ENCODE measurements at places on chromosomes 1 and 21.

GRCh38 chr1:28371010-28371377, 1.5 kb downstream of the PHACTR4 start:
- DNase-seq, result no peak

DNA sequence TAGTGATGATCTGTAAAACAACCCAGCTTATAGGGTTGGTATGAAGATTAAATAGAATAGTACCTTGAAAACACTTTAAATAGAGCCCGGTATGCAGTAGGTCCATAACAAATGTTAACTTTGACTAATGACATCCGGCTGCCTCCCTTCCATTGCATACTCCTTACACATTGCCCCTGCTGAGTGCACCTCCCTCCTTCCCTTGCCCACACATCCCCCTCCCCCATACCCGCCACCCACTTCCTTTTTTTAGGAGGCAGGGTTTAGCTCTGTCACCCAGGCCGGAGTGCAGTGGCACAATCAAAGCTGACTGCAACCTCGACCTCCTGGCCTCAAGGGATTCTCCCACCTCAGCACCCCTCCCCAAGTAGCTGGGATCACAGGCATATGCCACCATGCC, 24.4 kb upstream of the ZC3H12A start:
- DNase-seq, result peak; percentile 41

GRCh38 chr1:151327903-151328674, 873 bp upstream of the PI4KB start:
- DNase-seq, result no peak

DNA sequence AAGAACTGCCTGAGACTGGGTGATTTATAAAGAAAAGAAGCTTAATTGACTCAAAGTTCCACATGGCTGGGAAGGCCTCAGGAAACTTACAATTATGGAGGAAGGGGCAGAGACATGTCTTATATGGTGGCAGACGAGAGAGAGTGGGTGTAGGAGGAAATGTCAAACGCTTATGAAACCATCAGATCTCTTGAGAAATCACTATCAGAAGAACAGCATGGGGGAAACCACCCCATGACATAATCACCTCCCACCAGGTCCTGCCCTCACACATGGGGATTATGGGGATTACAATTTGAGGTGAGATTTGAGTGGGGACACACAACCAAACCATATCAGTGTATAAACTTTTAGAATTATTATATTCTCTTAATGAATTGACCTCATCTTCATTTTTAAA, 335.9 kb upstream of the DPYD start:
- DNase-seq, result no peak

DNA sequence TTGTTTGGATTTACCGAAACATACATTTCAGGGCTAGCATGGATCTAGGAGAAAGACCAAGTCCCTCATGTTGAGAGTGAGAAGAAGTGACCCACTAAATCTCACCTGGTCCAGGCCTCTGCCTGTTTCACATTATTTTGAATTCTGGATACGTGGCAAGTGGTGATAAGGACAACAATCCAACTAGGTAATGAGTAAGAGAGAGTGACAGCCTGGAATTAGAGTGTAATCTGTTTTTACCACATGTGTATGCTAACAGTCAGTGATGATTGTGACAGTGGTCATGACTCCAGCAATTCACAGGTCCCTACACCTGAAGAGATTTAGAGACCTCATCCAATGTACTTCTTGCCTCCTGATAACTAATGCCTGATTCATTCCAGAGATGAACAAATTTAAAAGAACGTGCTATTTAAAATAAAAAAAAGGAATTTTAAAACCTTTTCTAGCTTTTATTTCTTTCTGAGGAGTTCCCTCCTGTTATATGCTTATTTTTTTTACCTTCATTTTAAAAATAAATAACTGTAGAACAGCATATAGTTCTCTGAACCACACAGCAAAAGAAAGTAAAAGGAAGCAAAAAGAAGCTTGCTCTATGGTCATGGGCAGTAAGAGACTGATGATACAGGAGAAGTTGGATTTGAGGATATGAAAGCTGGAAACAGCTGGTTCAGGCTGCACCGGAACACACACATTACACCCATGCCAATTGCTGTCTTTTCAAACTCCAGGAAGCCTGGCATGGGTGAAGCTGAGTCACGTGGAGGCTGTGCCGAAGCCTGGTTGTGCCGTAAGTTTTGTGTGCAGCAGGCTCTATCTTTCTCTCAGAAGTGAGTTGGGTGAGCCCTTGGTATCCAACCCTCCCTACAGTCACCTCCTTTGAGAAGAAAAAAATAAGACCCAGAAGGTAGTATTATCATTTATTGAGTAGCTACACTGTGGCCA, 14.7 kb downstream of the C1orf116 start:
- DNase-seq, result peak; percentile 76

- DNase-seq, result no peak
These were observed 496 bp downstream of the PRR9 start for GRCh38 chr1:153217744-153218416.

DNA sequence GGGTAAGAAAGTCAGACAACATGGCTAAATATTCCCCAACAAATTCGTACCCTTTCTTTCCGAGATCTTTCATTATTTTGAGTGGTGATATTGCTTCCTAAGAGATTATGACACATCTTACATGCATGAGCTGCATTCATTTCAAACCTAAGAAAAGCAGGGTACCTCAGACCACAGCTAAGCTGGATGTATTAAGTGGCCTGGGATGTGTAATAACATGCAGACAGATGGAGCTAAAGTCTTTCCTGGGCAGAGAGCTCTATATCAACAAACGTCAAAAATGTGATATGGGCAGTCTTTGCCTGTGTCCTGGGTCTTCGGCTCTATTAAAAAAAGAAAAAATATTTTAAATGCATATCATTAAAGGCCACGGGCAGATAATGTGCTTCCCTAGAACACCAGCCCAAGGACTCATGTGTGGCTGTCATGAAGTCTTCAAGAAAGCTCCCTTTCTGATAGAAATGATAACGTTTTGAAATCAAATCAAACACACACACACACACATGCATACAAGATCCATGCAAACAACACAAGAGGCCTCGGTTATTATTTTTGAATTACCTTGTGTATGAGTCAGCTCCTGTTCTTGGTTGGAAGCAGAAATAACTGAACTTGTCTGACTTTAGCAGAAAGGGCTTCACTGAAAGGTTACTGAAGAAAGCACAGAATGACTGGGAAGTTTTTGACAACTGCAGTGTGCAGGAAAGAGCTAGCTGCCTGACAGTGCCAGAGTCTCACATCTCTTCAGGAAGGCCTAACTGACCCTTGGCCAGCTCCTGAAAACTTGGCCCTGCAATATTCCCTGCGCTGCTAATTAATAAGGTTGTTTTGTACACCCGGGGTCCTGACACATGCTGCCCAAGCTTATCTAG, 231.2 kb downstream of the DSCAM start:
- no peak for DNase-seq

- DNase-seq, result no peak
These were observed 372.1 kb upstream of the B3GALT2 start for GRCh38 chr1:193558491-193559028.

DNA sequence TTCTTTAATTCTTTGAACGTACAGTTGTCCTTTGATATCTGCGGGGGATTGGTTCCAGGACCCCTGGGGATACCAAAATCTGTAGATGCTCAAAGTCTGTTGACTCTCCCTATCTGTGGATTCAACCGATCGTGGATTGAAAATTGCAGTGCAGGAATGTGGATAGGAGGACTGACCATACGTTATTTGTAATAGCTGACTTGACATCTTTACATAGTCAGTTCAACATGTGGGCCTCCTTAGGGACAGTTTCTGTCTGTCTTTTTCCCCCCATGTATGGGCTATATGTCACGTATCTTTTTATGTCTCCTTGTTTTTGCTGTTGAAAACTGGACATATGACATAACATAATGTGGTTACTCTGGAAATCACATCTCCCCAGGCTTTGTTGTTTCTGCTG, 204.9 kb downstream of the DYRK1A start:
- no peak for DNase-seq

DNA sequence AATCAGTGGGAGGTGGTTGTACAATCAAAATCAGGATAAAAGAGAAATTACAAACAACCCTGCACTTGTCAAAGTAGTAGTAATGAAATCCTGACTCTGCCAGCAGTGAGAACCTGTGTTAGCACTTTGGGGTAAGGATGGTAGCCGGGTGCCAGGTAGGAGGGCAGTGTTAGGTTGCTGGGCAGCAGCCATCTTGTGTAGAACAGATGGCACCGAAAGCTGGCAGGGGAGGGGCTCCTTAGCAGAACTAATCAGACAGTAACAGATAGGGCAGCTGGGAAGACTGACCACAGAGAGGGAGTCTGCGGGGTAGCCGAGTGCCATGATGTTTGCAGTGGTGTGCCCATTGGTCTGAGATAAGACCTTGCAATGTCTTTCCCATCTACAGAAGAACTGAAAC, 137.3 kb downstream of the SDCCAG8 start:
- DNase-seq, result no peak

GRCh38 chr1:73874806-73875205, 323.2 kb downstream of the LRRIQ3 start:
- no peak for DNase-seq

- no peak for DNase-seq
These were observed 89.5 kb downstream of the NEK7 start for GRCh38 chr1:198246337-198246736.

DNA sequence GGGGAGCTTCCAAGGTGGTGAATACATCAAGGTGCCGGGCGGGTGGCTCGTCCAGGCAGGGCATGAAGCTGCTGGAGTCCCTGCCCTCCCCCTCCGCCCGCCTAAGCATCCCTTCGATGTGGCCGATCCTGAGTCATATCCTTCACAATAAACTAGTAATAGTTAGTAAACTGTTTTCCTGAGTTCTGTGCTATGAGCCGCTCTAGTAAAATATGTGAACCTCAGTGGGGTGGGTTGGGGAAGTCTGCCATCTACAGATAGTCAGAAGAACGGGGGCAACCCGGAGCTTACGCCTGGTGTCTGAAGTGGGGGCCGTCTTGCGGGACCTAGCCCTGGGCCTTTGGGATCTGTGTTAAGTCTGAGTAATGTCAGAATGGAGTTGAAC, 21.6 kb downstream of the C2CD2 start:
- no peak for DNase-seq
